Psoas muscle (tissue), 8 donors: ENCODE measurements at places on chromosomes 1 and 21. TPM values are rescaled to one million over a fixed set of nuclear protein-coding genes. Genes with fewer than 3 reads are reported as not detected.

Gene PAX7
- total RNA-seq = 4.1 TPM

Gene PPIE
- total RNA-seq = 33.8 TPM

- no peak for DNase-seq
Measured at GRCh38 chr1:204286315-204286714, 72.5 kb upstream of the GOLT1A start.

DNA sequence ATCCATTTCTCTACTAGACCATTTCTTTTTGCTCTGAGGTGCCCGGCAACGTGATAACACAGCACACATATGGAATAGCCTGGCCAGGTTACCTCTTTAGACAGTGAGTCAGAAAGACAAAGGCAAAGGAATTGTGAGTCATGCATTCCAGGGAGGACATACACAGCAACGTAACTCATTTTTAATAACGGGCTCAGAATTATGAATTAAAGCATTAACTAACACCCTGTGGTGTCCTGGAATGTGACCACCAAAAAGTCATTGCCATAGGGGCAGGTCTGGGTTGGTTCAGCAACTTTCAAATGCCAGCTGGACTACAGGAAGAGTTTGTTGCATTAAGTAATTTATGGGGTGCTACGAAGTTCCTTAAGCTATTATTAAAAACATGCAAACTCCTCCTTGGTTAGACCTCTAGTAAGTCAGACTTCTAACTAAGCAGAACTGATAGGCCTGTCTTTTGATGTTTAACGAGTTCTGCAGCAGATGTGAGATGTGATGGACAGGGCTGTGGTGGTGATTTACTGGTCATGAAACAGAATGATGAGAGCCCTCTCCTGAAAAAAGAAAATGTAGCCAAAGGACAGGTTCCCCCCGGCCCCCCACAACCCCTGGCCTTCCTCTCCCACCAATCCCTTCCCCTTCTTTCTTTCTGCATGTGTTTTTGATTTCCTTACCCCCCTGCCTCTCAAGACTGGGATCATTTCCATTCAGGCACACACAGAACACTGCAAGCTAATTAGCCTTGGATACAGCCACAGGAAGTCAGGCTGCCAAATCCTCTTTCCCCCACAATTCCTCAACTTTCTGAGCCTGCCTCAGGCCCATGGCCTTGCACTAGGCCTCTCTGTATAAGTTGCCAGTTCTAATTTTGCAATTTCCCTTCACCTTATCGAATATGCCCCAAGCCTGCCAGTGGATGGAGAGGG lies 88.9 kb upstream of the HAO2 start:
- DNase-seq = no peak

GRCh38 chr21:42069327-42069726 lies 1.8 kb upstream of the UMODL1 start:
- no peak for DNase-seq

DNA sequence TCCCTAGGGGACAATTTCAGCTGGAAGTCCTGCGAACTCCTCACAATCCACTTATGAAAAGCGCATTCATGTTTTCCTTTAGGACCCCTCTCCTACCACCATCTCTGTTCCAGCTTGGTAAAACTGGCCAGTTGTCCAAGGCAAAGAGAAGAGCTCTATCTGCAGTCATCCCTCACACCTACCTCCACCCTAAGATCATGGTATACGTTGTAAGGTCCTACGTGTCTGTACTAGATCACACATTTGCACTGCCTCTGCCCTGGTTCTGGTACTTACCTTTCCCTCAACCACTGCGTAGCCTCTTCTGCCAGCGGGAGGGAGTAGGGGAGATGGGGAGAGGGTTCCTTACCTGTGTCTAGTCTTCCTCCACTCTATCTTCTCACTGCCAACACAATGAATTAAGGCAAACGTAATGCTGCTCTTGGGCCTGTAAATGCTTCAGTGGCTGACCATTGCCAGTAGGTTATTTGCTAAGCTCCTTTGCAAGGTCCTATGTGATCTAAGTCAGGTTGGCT lies 739 bp upstream of the NUP133 start:
- DNase-seq = no peak

GRCh38 chr1:239951511-239952140 lies 140.1 kb upstream of the FMN2 start:
- DNase-seq = peak; percentile 24
